ENCODE measurements at places on chromosomes 12 and 14. TPM values are rescaled to one million over a fixed set of nuclear protein-coding genes. Genes with fewer than 3 reads are reported as not detected.
A peak's percentile ranks its signal among the peaks of the same experiment; 100 is the strongest.

- no peak for DNase-seq
Measured at GRCh38 chr12:92362126-92362525, 216.5 kb upstream of the BTG1 start.

Gene NYNRIN
- total RNA-seq: not detected

- DNase-seq: no peak
Measured at GRCh38 chr14:76985540-76986230, 42.8 kb downstream of the IRF2BPL start.

- no peak for DNase-seq
Measured at GRCh38 chr14:93780813-93781400, 7.4 kb downstream of the PRIMA1 start.

DNA sequence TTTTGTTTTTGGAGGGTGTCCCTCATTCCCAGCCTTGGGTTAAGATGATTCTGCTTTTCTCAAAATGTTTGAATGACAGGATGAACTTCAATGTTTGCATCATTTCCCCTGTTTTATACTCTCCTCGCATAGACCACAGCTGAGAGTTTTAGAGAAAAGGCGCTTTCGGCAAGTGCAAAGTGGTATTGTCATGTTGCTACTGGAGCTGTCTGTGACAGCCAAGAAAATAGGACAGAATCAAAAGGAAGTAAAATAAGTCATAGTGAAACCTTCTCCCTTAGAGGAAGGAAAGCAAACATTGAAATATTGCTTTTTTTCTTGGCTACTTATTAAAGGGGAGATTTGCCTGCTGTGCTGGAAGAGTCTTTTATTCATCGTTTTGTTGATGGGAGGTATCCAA lies 33.5 kb upstream of the ARHGAP5 start:
- no peak for DNase-seq

Gene A2M
- not detected for total RNA-seq

GRCh38 chr12:10126413-10126812 lies 3.6 kb downstream of the CLEC7A start:
- DNase-seq: no peak

Gene KRT78
- not detected for total RNA-seq

- DNase-seq: no peak
Measured at GRCh38 chr12:107660235-107660634, 25.4 kb upstream of the PWP1 start.

DNA sequence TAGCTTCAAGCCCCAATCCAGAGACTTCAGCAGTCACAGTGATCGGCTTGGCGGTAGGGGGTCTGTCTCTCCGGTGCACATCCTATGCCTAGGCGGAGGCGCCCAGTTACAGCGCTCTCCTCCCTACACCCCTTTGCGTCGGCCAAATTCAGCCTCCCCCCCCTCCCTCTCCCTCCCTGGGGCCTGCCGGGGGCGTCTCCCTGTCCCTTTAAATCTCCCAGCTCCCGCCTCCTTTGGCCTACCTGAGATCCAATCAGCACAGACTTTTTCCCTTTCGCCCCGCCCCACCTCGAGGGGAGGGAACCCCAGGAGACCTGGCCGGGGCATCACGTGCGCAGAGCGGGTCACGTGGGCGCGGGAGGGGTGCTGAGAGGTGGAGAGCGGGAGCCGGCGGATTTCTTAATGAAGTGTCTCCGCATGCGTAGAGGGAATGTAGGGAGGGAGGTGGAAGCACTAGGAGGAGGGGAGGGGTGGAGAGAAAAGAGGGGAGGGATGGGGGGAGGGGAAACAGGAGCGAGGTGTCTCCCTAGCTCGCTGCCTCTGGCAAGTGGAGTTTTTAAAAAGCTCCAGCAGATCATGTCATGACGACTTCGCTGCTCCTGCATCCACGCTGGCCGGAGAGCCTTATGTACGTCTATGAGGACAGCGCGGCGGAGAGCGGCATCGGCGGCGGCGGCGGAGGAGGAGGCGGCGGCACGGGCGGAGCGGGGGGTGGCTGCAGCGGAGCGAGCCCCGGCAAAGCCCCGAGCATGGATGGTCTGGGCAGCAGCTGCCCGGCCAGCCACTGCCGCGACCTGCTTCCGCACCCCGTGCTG lies at the start of gene HOXC13:
Gene HOXC13, plus strand, starts transcription at position 506 of the 815 bp plus-strand sequence. Its CDS starts 76 bp downstream, at position 582.
- DNase-seq: no peak

Gene PLEKHG7
- not detected for total RNA-seq

DNA sequence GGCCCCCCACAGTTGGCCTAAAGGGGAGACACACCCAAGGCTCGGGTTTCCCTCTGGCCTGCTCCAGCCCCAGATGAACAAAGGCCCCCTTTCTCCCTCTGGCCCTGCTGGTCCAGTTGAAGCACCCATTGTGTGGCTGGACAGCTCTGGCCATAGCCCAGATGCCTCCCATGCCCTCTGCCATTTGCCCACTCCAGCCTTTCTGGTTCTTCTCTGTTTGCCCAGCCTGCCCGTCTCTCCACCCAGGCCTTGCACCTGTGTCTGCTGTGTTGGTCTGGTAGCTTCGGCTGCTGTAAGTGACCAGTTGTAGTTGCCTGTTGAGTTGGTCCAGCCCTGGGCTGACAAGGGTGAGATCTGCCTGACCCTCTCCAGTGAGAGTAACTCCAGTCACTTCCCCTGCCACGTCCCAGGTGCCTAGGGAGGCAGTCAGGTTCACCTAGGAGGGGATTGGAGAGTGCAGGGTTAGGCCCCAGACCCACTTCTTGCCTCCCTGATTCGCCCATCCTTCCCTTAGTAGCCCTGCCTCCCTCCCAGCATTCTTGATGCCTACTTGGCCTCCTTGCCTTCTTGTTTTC lies 3.0 kb downstream of the B4GALNT1 start:
- DNase-seq: peak; percentile 54

Gene DNAH10
- total RNA-seq: 0.14 TPM

- DNase-seq: peak; percentile 59
Measured at GRCh38 chr14:55803873-55804553, 224.0 kb downstream of the KTN1 start.

Gene CAMKK2
- total RNA-seq: 37.4 TPM

Gene MMP17
- total RNA-seq: 0.89 TPM

DNA sequence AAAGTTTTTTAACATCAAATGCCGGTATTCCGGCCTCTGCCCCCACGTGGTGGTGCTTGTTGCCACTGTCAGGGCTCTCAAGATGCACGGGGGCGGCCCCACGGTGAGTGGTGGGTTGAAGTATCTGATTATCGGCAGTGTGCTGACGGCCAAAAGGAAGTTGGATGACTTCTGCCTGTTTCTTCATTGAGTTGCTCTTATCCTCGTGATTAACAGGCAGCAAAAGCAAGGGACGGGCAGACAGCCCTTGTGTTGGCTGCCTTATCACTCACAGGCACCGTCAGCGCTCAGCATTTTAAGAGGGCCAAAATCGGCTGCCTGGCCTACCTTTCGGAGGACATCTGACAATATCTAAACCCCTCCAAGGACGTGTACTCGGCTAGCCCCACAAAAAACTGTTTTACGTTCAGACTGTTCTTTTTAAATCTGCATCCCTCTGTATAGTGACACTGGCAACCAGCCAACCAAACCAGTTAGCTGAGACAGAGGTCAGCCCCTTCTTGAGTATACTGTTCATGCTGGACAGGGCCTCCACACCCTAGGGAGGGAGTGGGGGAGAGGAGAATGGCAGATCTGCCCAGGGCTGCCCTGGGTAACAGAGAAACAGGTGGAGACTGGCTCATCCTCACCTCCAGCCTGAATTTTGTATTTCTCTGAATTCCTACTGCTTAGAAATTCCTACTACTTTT lies 22.9 kb upstream of the AKAP5 start:
- no peak for DNase-seq

DNA sequence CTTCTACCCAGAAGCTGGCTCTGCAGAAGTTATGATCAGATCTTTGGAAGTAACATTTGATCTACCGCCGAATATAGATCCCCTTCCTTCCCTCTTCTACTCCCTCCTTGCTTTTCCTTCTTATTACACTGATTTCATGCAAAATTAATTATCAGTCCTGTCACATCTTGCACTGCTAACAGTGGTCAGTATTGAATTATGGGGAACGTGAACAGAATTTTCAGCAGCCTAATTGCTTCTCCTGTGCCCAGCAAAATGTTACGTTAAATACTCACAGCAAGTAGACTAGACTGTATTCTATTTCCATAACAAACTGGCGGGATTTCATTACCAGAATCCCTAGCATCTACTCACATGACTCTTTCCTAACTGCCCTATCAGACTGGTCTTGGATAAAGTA lies 596.9 kb downstream of the DIO2 start:
- DNase-seq: no peak

DNA sequence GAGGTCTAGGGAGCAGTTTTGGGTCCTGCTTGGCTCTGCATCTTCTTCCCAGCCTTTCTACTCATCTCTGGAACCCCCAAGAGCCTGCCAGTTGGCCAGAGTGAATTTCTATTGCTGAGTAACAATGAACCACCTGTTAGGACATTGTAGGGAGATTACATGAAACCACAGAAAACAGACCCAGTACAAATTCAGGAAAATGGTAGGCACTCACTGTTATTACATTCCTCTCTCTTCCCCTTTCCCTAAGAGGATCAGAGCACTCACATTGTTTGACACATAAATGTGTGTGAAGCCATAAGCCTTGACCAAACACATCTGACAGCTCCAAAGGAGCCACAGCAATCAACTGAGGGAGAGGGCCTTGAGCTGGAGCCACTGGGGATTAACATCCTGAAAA lies 216.1 kb downstream of the TMEM132D start:
- DNase-seq: peak; percentile 8

DNA sequence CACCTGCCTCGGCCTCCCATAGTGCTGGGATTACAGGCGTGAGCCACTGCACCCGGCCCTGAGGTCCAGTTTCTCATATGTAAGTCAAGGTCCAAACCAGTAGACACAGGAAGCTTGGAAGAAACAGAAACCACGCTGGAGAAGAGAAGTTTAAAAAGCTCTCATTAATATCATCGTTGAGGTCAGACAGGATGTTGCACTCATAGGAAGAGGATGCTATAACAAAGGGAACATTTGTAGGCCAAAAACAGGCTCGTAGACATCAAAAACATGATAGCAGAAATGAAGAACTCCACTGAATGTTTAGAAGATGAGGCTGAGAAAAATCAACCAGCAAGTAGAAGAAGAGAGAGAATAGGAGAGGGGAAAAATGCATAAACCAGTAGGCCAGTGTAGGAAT lies 46.8 kb downstream of the ACACB start:
- no peak for DNase-seq

Gene TMEM30B
- total RNA-seq: 0.47 TPM

Gene OR4E2
- not detected for total RNA-seq

Gene CFAP54
- total RNA-seq: 0.09 TPM

DNA sequence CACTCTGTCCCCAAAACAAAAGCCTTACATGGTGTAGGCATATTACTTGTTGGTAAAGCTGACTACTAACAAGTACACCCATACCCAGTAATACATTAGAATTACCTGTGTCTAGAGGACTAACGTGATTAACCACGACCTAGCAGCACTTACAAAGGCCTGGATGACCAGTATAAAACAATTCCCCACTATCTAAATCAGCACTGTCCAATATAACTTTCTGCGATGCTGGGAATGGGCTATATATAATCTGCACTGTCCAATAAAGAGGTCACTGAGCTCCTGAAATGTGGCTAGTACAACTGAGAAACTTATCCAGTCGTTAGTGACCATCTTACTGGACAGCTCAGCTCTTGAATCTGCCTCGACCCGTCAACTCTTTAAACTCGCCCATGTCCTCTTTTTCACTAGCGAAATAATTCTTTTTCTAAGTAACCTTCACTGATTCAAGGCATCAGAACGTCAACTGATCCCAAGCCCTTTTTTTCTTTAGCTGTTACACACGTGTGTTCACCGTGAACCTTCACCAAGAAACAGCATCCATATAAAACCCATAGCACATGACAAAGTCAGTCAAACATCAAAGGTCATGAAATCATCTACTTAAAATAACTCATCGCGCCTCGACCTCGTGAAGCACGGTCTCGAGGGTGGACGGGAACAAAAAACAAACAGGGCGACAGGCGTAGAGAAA lies 905 bp upstream of the CIPC start:
- no peak for DNase-seq

GRCh38 chr14:85529803-85530574 lies at the start of gene FLRT2:
FLRT2 (plus strand) TSS chr14:85530144; CDS start chr14:85621515, 91,371 bp downstream.
- peak; percentile 56 for DNase-seq

DNA sequence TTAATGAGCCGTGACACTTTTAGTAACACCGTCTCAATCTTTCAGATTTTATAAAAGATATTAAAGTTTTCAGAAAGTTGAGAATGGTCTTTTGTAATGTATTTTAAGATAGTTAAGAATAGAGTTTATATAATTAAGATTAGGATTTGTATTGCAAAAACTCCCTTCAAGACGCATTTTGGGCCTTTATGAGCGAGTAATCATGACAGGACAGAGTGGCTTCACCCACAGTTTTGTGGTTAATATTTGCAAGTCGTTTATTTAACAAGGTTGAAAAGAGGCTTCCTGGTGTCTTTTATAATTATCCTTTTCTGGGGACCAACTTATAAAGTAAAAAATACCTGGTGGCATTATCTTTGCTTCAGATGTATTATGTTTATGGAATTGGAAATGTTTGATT lies 44.0 kb downstream of the TRAF3 start:
- no peak for DNase-seq

Gene TFCP2
- 43.1 TPM for total RNA-seq

DNA sequence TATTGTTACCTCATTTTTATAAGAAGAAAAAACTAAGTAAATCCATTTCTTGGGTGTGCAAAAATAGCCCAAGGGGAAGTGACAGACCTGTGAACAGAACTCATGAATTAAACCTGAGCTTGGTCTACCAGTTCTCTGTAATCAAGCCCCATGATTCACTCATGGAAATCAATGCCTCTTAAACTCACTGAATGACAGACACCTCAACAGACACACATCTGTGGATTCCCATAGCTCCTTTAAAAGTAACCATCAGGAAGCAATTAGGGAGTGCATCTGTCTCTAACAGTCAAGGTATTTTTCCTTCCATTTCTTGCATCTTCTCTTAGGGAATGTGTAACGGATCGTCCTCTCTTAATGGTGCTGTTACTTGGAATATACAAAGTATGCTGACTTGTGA lies 215.0 kb upstream of the EEA1 start:
- no peak for DNase-seq

Gene KRT85
- not detected for total RNA-seq

Gene SOAT2
- total RNA-seq: not detected

DNA sequence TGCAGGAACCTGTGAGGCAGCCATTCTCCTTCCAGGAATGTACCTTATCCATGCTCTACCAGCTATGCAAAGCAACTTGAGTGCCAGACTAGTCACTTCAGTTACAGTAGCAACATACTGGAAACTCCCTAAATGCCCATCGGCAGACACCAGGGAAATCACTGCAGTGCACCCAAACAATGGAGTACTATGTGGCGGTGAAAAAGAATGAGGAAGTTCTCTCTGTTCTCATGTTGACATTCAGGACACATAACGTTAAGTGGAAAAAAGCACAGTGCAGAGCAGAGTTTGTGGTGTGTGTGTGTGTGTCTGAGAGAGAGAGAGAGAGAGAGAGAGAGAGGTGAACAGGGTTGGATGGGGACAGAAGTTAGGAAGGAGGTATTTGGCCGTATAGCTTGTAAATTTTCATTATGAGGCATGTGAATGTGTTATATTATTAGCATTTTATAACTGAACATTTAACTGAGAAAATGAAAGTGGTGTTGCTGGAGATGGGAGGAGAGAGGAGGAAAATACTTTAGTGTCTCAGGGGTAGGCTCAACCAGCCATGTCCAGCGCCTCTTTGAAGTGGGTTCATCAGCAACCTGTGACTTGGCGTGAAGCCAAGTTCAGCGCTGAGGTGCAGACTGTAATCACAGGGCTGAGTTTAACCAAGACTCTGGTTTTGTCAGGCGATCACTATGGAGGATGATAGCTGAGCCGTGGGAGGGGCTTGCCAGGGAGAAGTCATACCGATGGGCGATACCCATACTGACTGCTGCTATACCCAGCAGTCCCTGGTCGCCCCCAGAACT lies 17.3 kb downstream of the TNFAIP2 start:
- DNase-seq: no peak
